ENCODE measurements at places on chromosomes 5 and 9. TPM values are rescaled to one million over a fixed set of nuclear protein-coding genes. Genes with fewer than 3 reads are reported as not detected.

GRCh38 chr5:107661038-107661649 lies 9.6 kb downstream of the EFNA5 start:
- no peak for DNase-seq

Gene EDIL3
- total RNA-seq = not detected

Gene KIAA1191
- 42.1 TPM for total RNA-seq

GRCh38 chr5:10579536-10580521 lies 16.0 kb downstream of the ANKRD33B start:
- no peak for DNase-seq

DNA sequence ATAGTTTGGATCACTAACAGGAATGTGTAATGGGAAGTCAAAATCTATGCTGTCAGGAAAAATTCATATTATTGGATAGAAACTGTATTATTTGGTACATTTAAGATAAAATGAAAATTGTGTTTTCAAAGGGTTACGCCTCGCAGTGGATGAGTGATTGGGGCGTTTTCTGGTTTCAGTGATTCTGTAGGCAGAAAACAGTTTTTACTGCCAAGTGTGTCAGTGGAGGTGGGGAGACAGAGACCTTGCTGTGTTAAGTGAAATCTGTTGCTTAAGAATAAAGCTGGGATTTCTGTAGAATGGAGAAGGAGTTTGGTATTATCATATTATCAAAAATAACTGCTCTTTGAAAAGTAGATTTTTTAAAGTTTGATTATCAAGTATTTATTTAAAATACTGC lies 69.7 kb downstream of the GHR start:
- DNase-seq = no peak

Gene AK8
- 0.27 TPM for total RNA-seq

Gene ZMAT2
- 41.6 TPM for total RNA-seq

Gene FCN2
- total RNA-seq = not detected

GRCh38 chr9:105344283-105344682 lies 99.8 kb downstream of the SLC44A1 start:
- DNase-seq = no peak

- DNase-seq = no peak
Measured at GRCh38 chr5:100452126-100452525, 83.0 kb upstream of the FAM174A start.

Gene PELO
- total RNA-seq = 8.8 TPM

GRCh38 chr9:34443976-34444375 lies 14.4 kb downstream of the FAM219A start:
- no peak for DNase-seq

DNA sequence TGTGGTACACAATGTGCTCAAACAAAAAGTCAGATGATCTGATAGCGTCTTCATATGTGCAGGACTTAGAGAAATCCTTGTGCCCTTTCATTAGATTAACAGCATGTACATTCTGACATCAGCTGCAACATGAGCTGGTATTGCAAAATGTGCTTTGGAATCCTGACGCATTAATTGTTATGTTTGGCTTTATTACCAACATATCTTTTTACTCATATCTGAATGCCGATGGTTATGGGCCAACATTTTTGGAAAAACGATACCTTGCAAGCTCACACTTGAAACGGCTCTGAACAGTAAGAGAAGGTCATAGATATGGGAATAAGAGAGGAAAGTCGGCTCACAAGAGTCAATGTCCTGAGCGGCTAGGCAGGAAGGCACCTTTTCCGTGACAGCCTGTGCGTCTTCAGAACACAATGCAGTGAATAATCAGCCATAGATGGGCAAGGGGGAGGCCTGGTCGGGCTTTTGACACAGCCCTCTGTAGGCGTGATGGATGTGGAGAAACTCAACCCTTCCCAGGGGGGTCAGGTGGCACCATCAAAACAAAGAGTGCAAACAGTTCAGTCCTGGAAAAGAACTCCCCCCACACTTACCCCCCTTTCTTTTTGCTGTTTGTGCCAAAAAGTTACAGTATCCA lies 36.4 kb upstream of the GAS1 start:
- no peak for DNase-seq

DNA sequence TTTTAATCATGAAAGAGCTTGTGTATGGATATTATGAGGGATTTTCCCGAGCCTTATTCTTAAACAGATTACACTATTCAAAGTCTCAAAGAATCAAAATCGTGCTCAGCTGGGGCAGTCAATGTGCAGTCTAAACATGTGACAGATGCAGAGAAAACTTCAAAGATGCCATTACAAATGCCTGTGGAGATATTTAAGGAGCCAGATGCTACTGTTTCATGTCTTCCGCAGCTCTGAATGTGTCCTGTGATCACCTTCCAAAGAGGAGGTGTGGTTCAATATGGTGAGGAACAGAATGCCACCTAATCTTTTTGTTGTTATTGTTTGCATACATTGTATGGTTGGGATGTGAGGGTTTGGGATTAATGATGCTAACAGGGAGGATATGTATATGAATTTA lies 593.3 kb upstream of the ARRDC3 start:
- DNase-seq = no peak

Gene ZFP2
- total RNA-seq = 0.32 TPM

Gene SVEP1
- not detected for total RNA-seq

Gene GMCL2
- not detected for total RNA-seq

Gene HSD17B3
- not detected for total RNA-seq

Gene RRAGA
- total RNA-seq = 40.8 TPM

GRCh38 chr9:8733131-8733954 lies 933.8 kb upstream of the DMAC1 start:
- no peak for DNase-seq

Gene CCDC171
- total RNA-seq = 18.2 TPM

GRCh38 chr9:11893331-11893730 lies 799.9 kb upstream of the TYRP1 start:
- DNase-seq = no peak

Gene HDAC3
- 85.3 TPM for total RNA-seq

- no peak for DNase-seq
Measured at GRCh38 chr5:124459984-124460383, 286.5 kb downstream of the ZNF608 start.

Gene NFIB
- 24.5 TPM for total RNA-seq

Data from OCI-LY7 (cell line).